ENCODE measurements at places on chromosomes 3 and 15. TPM values are rescaled to one million over a fixed set of nuclear protein-coding genes. Genes with fewer than 3 reads are reported as not detected.
A peak's percentile ranks its signal among the peaks of the same experiment; 100 is the strongest.

DNA sequence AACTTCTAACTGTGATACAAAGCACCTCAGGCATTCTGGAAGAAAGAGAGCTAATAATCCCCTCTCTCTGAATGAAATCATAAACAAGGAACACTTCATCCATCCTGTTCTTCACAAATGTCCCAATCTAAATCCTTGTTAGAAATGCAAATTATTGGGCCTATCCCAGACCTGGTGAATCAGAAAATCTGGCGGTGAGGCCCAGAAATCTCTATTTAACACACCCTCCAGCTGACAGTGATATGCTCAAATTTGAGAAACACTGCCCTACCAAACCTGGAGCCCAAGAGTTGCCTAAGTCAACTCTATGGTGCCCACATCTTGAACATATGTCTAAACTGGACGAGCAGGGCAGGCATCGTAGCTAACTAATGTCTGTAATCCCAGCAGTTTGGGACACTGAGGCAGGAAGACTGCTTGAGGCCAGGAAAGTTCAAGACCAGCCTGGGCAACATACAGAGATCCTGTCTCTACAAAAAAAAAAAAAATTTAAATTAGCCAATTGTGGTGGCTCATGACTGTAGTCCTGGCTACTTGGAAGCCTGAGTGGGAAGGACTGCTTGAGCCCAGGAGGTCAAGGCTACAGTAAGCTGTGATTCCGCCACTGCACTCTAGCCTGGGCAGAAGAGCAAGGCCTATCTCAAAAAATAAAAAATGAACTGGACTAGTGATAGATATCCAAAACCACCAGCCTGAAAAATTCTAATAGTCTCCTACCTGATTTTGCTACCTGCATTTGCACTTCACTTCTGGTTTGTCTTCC, 23.1 kb downstream of the SCAP start:
- H3K4me1 ChIP-seq = no peaks in the 10 kb centered on the region
- no peak for DNase-seq
- H3K27me3 ChIP-seq = no peaks in the 10 kb centered on the region
- H3K27ac ChIP-seq = no peak overlapping the region

GRCh38 chr15:57054204-57054750, 135.8 kb downstream of the TCF12 start:
- no peaks in the 10 kb centered on the region for H3K36me3 ChIP-seq
- H3K27me3 ChIP-seq = no peaks in the 10 kb centered on the region
- peaks cover 56% of the 10 kb centered on the region for H3K4me1 ChIP-seq
- no peak for DNase-seq
- no peak overlapping the region for H3K27ac ChIP-seq

GRCh38 chr3:130626049-130626448, 109.1 kb downstream of the COL6A6 start:
- no peaks in the 10 kb centered on the region for H3K27me3 ChIP-seq
- no peaks in the 10 kb centered on the region for H3K4me1 ChIP-seq
- H3K27ac ChIP-seq = no peak overlapping the region
- H3K4me3 ChIP-seq = no peak overlapping the region

DNA sequence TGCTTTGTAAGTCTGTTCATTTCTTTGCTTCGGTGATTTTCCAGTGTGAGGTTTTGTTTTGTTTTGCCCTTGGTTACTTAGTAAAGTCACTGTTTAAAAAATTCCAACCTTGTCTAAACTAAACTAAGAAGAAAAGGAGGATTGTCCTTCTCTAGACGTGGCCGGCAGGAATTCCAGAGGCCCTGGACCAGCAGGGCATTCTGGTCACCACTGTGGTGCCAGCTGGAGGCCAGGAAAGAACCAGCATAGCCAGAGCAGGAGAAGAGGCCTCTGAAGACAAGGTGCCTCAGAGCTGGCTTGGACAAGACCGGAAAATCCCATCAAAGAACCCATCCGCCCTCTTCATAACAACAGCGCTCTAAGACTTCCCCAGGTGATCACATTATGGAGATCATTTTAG, 8.2 kb downstream of the PLOD2 start:
- H3K4me3 ChIP-seq = no peak overlapping the region
- 0 out of 2 replicates have a peak overlapping the region, but pooled peaks have one; percentile 20 for H3K27ac ChIP-seq
- H3K36me3 ChIP-seq = no peaks in the 10 kb centered on the region
- DNase-seq = peak; percentile 16
- H3K4me1 ChIP-seq = peaks cover 16% of the 10 kb centered on the region

GRCh38 chr15:78880813-78881212, 8.1 kb downstream of the MORF4L1 start:
- H3K4me3 ChIP-seq = no peak overlapping the region
- H3K36me3 ChIP-seq = peaks cover 39% of the 10 kb centered on the region
- H3K27me3 ChIP-seq = no peaks in the 10 kb centered on the region
- H3K27ac ChIP-seq = no peak overlapping the region
- peaks cover 29% of the 10 kb centered on the region for H3K4me1 ChIP-seq
- no peak for DNase-seq

DNA sequence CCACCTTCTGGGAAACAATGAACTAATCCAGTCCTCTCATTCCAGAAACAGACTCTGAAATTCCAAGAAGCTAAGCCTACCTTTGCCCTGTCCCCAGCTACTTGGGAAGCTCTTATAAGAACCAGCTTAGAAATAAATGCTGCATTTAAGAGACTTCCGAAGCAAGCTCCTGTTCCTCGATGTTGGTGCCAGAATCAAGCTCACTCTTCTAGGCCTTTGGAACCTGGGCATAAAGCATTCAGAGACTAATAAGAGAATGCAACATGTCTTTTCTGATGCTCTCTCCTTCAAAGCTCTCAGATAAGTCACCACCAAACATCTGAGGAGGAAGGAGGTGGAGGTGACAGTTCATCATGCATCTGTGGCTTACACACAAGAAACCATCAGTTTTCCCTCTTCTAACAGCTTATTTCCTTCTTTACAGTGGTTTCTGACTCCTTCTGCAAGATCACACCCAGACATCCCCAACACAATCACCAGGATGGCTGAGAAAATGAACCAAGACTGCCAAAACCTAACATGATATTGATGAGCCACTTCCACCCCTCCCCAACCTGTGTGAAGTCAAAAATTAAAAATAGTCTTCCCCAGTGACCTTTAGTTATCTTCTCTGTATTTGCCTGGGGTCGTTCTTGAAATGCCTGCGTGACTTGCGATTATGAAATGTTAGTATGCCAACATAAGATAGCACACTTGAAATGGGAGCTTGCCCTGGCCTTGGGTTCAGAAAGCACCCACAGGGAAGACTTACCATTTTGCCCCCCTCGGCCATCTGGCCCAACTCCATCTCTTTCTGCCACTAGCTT, 11.5 kb downstream of the ARHGEF3 start:
- no peak overlapping the region for H3K27ac ChIP-seq
- H3K4me3 ChIP-seq = no peak overlapping the region
- no peaks in the 10 kb centered on the region for H3K27me3 ChIP-seq
- no peaks in the 10 kb centered on the region for H3K36me3 ChIP-seq
- DNase-seq = no peak

GRCh38 chr3:45119824-45120358, 26.3 kb downstream of the CDCP1 start:
- H3K4me1 ChIP-seq = no peaks in the 10 kb centered on the region
- H3K27ac ChIP-seq = no peak overlapping the region
- DNase-seq = no peak
- no peak overlapping the region for H3K4me3 ChIP-seq

- H3K36me3 ChIP-seq = 0 out of 2 replicates have a peak, but pooled peaks cover 4% of the 10 kb centered on the region
- peaks cover 41% of the 10 kb centered on the region for H3K4me1 ChIP-seq
- peak overlapping the region; percentile 74 for H3K4me3 ChIP-seq
- H3K27ac ChIP-seq = peak overlapping the region; percentile 99
These were observed 73.8 kb downstream of the RBPMS2 start for GRCh38 chr15:64701482-64702184.

DNA sequence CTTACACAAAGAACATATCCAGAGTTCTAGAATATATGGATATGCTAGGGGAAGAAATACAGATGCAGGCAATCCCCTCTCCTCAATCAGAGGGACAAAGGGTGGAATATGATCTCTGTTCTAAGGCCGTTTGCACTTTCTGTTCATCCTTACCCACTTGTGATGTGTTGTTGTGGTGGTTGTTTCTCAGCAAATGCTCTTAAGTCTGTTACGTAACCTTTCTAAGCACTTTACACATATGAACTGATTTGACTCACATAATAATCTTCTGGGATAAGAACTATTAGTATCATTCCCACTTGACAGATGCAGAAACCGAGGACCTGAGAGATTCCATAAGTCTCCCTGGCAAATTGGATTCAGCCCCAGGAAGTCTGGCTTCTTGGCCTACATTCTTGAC, 40.5 kb downstream of the NGRN start:
- H3K4me3 ChIP-seq = no peak overlapping the region
- H3K4me1 ChIP-seq = peaks cover 6% of the 10 kb centered on the region
- no peaks in the 10 kb centered on the region for H3K27me3 ChIP-seq

DNA sequence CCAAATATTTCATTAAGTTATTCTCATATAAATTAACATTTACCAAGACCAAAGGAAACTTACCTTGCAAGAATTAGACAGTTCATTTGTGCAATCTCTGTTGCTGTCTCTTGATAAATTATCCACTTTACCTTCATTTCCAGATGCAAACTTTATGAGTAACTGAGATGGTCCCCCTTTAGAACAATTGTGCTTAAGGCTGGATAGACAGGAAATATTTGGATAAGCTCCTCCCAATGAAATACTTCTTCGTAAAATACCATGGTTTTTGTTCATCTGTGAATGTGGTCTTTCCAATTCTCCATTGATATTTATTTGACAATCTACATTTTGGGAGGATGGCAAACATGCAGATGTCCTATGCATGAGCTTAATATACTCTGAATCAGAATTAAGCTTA, 78.2 kb downstream of the NEDD4 start:
- H3K4me1 ChIP-seq = no peaks in the 10 kb centered on the region
- no peaks in the 10 kb centered on the region for H3K36me3 ChIP-seq
- DNase-seq = no peak
- no peaks in the 10 kb centered on the region for H3K27me3 ChIP-seq
- H3K4me3 ChIP-seq = no peak overlapping the region
- no peak overlapping the region for H3K27ac ChIP-seq

- H3K27ac ChIP-seq = no peak overlapping the region
- DNase-seq = no peak
- peaks cover 4% of the 10 kb centered on the region for H3K4me1 ChIP-seq
- H3K36me3 ChIP-seq = no peaks in the 10 kb centered on the region
These were observed 311.7 kb downstream of the CADM2 start for GRCh38 chr3:85270488-85270887.

DNA sequence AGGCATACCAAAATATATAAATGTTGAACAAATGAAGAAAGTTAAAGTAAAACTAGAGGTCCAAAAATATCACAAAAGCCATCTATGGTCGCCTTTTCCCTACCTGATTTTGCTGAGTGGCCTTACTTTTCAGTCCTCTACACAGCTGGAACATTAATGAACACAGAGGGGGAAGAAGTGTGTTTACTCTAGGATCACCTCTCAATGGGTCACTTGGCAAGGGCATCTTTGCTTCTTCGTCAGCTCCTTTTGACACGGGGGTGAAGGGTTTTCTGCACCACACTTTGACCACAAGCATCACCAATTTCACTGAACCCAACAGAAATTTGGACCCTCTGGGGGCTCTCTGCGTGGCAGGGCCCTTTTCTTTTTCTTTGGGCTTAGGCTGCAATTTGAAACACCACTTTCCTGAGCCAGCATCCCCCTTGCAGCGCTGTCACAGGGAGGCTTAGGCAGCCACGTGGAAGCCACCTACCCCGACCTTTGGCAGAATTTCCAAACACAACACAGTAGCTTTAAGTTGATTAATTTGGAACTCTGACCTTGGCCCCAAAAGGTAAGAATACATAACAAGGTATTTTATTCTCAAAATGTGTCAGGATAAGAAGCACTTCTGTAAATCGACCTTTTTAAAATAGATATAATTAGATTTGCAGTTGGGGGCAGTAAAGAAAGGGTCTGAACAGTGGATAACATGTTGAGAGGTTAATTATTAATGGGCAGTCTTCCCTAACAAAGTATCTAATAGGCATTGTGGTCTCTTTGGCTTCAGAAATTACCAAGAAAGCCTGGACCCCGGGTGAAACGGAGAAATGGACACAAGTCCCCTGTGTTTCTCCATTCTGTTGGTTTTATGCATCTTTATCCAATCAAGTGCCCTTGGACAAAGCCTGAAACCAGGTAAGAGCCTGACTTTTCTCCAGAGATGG, at the start of gene LIPC:
Gene LIPC, plus strand, starts transcription at position 771 of the 929 bp plus-strand sequence. Its CDS starts 42 bp downstream, at position 813.
- H3K27me3 ChIP-seq = no peaks in the 10 kb centered on the region
- H3K36me3 ChIP-seq = no peaks in the 10 kb centered on the region
- H3K4me3 ChIP-seq = no peak within 1 kb of the TSS
- no peaks in the 10 kb centered on the region for H3K4me1 ChIP-seq
- H3K27ac ChIP-seq = no peak within 1 kb of the TSS

DNA sequence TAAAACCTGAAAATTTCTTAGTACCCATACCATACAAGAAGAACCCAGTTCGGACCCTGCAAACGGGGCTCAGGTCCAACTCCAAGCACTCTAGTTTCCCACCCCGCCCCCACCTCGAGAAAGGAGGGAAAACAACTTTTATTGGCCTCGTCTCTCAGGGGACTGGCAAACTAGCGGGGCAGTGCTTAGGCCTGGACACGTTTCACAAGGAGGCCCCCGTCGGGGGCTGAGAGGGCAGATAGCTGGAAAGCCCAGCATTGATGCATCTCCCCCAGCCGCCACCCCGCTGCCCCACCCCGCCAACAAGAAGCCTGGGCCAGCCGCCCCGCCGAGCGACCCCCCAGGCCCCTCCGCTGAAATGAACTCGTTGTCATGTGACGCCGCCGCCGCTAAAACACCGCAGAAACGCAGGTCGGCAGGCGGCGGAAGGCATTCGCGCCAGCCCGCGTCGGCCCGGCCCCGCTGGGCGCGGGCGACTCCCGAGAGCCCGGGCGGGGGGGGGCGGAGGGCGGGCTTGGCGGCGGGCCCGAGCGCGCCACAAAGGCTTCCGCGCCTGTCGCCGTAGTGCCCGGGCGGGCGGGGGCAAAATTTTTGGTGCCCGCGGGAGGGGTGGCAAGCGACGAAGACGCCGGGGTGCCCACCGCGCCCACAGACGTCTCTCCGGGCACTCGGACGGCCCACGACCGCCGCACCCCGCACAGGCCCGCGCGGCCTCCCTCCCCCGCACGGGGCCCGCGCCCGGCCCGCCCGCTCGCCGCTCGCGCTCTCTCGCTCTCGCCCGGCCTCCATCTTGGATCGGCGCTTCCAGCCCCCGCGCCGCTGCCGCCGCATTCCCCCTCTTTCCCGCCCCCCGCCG, 634 bp downstream of the STAG1 start:
- peak overlapping the region; percentile 75 for H3K4me3 ChIP-seq
- H3K27me3 ChIP-seq = no peaks in the 10 kb centered on the region
- H3K36me3 ChIP-seq = no peaks in the 10 kb centered on the region
- DNase-seq = peak; percentile 79

GRCh38 chr3:58351920-58352319, 19.2 kb downstream of the PXK start:
- no peaks in the 10 kb centered on the region for H3K36me3 ChIP-seq
- no peak overlapping the region for H3K4me3 ChIP-seq
- no peak overlapping the region for H3K27ac ChIP-seq
- no peaks in the 10 kb centered on the region for H3K27me3 ChIP-seq

- H3K27me3 ChIP-seq = peaks cover 26% of the 10 kb centered on the region
- no peaks in the 10 kb centered on the region for H3K4me1 ChIP-seq
- no peak for DNase-seq
- H3K27ac ChIP-seq = no peak overlapping the region
- no peak overlapping the region for H3K4me3 ChIP-seq
- H3K36me3 ChIP-seq = no peaks in the 10 kb centered on the region
These were observed 6.0 kb upstream of the PIGZ start for GRCh38 chr3:196974661-196975060.

Gene SLC15A2
- total RNA-seq = 5.2 TPM

Gene HESX1
- 11.9 TPM for total RNA-seq

Gene FBXL22
- not detected for total RNA-seq
